ENCODE measurements at places on chromosomes 5 and 9. TPM values are rescaled to one million over a fixed set of nuclear protein-coding genes. Genes with fewer than 3 reads are reported as not detected.
A peak's percentile ranks its signal among the peaks of the same experiment; 100 is the strongest.

DNA sequence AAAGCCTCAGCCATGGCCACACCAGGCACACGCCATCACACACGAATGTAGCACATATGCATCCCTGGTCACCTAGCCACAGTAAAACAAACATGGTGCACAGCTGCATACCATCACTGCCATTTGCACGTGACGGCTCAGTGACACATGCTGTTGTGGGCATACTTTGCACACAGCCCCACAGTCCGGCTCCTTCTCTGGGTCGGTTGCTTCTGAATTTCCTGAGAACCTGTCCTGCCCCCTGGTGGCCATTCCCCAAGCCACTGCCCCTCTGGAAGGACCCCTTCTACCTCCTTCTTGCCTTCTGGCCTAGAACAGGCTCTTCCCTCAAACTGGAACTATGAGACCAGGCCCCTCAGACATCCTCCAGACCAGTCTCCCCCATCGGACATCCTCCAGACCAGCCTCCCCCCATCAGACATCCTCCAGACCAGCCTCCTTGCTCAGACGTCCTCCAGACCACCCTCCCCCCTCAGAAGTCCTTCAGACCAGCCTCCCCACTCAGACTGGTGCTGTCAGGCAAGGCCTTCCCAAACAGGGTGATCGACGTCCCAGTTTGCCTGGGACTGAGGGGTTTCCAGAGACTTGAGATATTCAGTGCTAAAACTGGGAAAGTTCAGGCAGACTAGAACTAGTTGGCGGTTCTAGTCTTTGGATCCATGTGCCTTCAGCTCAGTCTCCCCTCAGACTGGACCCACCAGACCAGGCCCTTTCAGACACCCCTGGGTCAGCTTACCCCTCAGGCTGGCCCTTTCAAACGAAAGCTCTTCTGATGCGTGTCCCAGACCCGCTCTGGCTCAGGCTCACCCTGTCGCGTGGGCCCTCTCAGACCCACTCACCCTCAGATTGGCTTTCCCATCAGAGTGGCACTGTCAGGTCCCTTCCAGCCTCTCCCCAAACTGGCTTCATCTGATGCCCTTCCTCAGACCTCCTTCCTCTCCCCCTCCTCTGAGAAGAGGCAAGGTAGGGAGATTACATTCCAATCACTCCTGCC, 24.3 kb upstream of the ENHO start:
- peak; percentile 71 for DNase-seq

- DNase-seq, result no peak
These were observed 97.1 kb downstream of the TTLL11 start for GRCh38 chr9:121995997-121996396.

DNA sequence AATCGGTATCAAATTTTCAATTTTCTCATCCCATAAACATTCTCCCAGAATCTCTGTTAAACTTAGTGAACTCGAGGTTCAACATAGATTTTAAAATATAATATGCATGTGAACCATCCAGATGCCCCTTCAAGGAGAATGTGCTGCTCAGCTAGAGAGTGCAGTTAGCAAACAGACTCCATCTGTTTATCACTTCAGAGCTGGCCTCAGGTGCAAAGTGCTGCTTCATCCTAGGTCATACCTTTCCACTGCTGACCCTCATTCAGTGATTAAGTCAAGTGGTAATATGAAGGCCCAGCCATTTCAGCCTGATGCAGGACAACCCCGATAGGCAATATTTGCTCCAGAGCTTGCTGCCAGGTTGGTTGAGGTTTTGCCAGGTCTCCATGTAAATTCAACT, 339.0 kb upstream of the POU5F2 start:
- DNase-seq, result no peak

DNA sequence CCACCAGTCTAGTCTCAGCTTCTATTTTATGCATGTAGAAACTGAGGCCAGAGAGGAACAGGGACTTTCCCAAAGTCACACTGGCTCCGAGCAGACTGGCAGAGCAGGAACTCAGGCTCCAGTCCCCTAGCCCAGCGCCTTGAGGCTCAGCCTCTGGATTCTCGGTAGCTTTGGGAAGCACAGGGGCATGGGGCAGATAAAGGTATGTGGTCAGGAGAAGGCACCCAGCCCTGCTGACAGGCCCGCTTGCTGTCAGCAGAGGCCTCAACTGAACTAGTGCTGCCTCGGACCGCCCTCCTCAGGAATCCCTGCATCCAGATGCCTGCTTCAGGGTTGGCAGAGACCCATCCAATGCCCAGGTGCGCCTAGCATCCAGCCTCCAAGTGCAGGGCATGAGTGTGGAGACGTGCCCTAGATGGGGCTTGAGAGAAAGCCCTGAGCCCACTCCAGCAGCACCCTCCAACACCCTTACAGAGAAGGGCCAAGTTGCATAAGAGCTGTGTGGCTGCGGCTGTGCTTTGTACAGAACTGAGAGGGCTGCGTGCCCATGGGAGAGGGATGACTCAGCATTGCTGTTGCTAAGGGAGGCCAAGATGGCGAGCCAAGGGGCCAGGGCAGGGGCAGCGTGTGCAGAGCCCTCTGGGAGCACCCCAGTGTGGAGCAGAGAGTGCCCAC, 168.6 kb downstream of the MACROH2A1 start:
- no peak for DNase-seq

DNA sequence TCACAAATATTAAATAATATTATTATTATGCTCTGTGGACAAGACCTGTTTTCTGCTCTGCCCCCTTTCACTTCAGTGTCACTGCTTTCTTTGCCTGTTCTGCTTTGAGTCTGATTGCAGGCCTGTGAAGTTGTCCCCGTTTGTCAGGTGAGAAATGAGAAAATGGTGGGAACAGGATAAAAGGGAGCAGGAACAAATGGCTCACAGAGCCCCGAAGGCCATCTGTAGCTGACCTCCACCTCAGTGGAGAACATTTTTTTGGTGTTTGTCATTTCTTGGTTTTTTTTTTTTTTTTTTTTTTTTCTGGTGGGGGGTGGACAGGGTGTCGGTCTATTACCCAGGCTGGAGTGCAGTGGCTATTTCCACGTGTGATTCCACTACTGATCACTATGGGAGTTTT, 13.2 kb upstream of the S100Z start:
- DNase-seq, result no peak

GRCh38 chr9:4548811-4549725, 58.8 kb downstream of the SLC1A1 start:
- DNase-seq, result no peak

DNA sequence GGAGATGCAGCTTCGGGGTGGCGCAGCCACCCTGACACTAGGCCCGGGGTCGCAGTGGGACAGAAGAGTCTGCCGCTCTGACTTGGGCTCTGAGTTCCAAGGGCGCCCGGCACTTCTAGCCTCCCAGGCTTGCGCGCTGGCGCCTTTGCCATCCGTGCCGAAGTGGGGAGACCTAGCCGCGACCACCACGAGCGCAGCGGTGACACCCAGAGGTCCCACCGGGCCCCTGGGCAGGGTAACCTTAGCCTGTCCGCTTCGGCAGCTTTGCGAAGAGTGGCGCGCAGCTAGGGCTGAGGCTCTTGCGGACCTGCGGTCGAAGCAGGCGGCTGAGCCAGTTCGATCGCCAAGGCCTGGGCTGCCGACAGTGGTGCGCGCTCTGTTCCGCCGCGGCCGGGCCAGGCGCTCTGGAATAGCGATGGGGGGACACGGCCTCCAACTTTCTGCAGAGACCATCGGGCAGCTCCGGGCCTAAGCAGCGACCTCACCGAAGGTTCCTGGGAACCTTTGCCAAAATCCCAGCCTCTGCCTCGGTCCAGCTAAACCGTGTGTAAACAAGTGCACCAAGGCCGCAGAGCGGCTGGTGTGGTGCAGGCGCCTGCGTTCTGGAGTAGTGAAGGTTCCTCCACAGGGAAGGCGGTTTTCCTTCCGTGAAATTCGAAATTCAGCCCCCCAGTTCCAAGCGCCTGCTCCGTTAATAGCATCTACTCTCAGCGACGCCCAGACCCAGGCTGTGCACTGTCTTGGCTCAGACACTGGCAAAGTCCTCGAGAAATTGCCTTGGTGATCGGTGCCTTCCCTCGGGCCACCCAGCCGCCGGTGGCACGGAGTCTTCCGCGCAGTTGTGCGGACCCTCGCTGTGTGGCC, 7.4 kb downstream of the TLX3 start:
- peak; percentile 36 for DNase-seq

DNA sequence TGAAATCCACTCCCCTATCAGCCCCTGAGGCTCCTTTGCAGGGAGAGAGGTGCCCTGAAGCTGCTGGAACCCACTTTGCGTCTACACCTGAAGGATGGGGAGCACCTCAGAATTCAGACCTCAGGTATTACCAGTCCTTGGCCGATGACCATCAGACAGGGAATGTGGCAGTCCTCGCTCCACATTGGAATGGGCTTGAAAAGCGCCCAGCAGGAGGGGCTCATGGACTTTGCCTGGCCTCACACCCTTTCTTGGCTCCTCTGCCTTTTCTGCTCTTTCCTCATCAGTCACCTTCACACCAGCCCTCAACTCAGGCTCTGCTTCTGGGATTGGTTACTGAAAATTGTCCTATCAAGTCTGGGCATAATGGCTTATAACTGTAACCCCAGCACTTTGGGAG, 83.9 kb downstream of the BARX1 start:
- no peak for DNase-seq

DNA sequence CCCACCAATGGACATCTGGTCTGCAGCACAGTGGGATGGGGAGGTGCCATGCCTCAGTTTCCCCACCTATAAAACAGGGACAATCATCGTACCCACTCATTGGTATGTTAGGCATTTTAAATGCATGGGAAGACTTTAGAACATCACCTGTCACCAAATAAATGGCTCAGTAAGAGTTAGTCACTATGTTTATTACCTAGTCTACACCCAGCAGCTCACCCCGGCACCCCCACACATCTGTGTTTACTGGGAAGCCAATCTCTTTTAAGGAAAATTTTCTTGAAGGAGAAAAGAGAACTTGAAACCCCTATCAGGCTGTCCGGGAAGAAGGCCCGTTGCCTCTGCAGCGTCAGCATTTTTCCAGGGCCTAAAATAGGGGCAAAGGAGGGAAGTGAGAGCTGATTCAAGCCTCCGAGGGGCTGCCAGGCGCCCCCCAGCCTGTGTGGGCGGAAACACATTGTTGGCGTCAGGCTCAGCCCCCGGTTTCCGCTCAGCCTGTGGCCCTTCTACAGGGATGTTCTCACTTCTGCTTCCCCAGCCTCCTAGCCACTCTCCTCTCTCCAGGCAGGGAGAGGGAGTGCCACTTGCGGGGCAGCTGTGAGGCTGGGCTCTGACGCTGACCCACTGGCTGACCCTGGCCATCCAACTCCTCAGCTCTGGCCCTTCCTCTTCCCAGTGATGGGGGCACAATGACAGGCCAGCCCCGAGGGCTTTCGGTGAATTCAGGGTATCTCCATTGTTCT, 4.6 kb downstream of the CSF1R start:
- DNase-seq, result peak; percentile 37

DNA sequence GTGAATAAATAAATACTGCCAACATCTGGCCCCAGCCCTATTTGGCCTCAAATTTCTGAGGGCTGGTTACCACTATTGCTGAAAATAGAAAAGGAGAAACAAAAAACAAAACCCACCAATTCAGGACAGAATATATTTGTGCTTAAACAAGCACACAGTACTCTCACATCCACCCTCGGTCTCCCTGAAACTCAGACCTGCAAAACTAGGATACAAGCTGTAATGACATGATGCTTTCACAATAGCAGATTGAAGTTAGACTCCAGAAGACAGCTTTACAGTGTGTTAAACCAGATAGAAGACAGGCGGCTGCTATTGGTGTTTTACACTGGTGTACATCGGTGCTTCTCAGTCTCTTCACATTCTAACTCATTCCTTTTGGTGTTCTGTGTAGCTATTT, 214.9 kb upstream of the DMRT1 start:
- no peak for DNase-seq

DNA sequence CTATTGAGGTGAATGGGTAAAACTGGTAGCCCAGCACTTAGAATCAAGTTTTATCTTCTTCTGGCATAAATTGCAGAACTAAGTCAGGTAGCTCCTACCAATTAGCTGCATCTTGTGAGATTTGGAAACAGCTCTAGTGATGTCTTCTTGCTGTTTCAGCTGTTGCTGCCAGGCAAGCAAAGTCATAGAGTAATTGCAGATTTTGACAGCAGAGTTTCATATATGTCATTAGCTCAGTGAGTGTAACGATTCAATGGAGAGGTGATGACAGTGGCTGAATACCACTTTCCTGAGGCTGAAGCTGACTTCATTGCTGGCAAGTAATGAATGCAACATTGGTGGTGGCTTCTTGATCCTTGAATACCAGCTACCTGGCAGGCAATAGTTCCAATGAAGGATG, 1109.7 kb upstream of the CDH18 start:
- DNase-seq, result no peak

DNA sequence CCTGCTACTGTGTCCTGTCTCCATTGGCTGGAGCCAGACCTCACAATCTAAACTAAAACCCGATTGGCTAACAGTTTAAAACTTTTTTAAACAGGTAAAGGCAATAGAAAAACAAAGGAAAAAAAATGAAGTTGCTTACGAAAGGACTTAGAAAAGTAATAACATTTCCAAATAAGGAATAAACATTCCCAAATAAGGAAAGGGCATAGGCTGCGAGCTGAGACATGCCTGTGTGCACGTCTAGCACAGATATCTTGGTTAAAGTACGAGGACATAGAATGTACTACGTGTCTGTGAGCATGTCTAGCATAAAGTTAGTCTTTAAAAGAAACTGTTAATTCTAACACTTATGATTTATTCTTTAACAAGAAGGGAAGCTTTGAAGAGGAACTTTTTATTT, 15.3 kb upstream of the FAM120A start:
- no peak for DNase-seq

DNA sequence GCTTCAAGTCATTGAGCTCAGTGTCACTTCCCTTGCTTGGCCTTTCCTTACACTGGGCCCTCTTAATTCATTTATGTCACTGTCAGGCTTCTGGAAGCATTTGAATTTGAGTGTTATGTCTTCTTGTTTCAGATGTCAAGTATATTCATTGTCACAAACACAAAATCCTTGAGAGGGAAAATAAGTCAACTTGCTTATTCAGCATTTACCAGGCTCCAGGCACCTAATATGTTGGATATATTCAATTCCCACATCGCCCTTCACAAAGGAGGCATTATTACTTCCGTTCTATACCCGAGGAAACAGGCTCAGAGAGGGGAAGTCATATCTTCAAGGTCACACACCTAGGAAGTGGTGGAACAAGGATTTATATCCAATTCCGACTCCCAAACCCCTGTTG, 121.1 kb upstream of the SMIM23 start:
- no peak for DNase-seq

DNA sequence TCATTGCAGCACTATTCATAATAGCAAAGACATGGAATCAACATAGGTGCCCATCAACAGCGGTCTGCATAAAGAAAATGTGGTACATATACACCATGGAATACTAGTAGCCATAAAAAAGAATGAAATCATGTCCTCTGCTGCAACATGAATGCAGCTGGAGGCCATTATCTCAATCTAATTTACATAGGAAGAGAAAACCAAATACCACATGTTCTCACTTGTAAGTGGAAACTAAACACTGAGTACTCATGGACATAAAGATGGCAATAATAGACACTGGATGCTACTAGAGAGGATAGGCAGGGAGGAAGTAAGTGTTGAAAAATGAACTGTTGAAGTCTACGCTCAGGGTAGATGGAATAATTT, 203.9 kb upstream of the CDH9 start:
- no peak for DNase-seq

The FOXD4 gene
- total RNA-seq, result 0.35 TPM

The CDO1 gene
- total RNA-seq, result 13.1 TPM

The HMCN2 gene
- total RNA-seq, result 6.0 TPM

The TAS2R1 gene
- not detected for total RNA-seq

The LCN1 gene
- total RNA-seq, result not detected

The SLC25A2 gene
- total RNA-seq, result 1.3 TPM

The PRPF4 gene
- 27.8 TPM for total RNA-seq

The C9orf50 gene
- total RNA-seq, result 0.87 TPM

All from mesothelial cell of epicardium (in vitro differentiated cells).